KBM-7 (cell line): ENCODE measurements at places on chromosomes 11 and 22.

DNA sequence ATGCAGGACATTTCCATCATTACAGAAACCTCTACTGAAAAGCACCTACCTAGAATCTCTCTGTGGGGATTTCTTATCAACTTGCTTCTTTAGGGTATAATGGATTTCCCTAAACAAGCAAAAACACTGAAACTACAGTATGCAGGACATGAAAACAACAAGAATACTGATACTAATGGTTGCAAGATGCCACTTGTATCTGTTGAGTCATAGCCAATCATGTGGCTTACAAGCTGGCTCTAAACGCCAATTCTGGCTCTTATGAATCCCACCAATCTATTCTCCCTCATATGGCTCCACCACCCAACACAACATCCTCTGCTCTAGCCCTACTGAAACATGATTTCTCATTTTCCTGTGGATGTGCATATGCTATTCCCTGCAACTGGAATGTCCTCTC lies 22.6 kb downstream of the TENM4 start:
- no peak for DNase-seq

DNA sequence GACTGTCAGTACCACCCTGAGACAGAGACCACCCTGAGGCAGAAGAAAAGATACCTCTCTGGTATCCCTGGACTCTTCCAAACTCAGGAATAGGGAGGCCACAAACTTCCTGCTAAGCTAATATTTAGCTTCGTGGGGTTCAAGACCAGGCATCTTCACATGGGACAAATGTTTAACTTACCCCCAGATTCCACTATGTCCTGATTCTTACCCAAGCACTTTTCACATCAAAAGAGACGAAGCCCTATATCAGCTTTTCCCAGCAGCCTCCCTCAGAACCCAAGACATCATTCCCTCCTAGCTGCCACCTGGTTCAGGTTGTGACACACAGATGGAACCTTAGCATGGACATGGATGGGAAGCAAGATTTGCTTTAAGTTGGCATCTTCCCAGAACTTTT lies 32.1 kb downstream of the SMC1B start:
- no peak for DNase-seq

DNA sequence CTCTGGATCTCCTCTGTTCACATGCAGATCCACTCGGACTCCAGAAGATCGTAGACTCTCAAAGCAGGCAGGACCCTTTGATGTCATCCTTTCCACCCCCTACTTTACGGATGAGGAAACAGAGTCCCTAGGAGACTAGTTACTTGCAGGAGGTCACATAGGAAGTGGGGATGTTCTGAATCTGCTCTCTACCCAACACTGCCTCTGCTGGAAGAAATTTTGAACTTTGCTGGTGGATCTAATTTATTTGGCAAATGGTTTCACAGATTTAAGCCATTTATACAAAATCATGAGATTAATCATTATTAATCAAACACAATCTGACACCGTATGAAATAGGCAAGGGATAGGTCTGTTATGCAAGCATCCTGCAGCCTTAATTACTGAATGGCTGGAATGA lies 55.0 kb upstream of the USP47 start:
- peak; percentile 47 for DNase-seq

- no peak for DNase-seq
These were observed 293.8 kb downstream of the TENM4 start for GRCh38 chr11:79147011-79147410.

DNA sequence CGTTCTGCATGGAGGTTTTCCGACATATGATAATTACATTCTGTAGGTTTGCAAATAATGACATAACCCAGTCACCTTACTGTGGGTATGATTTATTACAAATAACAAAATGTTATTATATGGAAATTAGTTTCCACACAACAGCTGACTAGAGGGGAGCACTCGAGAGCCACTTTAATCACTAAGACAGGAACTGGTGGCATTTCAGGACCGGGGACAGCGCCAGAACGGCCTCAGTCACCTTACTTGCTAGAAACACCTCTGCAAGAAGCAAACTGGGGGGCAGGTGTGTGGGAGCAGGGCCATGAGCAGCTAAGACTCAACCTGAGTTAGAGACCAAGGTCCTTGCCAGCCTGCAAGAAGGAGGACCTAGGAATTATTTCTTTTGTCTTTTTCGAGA lies 199.9 kb downstream of the DSCAML1 start:
- DNase-seq: peak; percentile 53

DNA sequence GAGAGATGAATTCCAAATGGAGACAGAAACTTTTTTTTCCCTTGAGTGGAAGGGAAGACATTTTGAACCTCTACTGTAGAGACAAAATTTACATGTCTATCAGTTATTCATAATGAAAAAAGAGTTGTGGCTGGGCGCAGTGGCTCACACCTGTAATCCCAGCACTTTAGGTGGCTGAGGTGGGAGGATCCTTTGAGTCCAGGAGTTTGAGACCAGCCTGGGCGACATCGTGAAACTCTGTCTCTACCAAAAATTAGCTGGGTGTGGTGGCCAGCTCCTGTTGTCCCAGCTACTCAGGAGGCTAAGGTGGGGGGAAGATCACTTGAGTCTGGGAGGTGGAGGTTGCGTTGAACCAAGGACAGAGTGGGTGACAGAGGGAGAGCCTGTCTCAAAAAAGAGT lies 4.1 kb downstream of the EED start:
- DNase-seq: no peak
